T-helper 17 cell (primary cell): ENCODE measurements at places on chromosomes 5 and 9.

GRCh38 chr9:127612939-127613582 is 984 bp downstream of the STXBP1 start:
- peak; percentile 30 for DNase-seq

DNA sequence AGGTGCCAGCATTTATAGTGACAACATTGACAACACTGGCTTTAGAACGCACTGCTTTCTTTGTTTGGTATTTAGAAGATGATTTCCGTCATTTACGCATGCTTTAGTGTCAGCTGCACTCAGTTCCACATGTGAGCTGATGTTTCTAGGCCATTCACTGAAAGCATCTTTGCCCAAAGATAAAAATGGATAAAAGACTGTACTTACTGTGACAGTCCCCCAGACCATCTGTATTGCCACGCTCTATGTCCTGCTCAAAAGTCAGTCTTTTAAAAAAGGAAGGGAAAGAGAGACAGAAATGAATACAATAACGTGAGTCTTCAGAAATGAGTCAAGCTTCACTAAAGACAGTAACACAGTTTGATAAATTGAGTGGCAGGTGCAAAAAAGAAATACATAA is 99.3 kb downstream of the SEMA6A start:
- DNase-seq: no peak

GRCh38 chr9:108691614-108692013 is 164.2 kb downstream of the ACTL7B start:
- DNase-seq: no peak

DNA sequence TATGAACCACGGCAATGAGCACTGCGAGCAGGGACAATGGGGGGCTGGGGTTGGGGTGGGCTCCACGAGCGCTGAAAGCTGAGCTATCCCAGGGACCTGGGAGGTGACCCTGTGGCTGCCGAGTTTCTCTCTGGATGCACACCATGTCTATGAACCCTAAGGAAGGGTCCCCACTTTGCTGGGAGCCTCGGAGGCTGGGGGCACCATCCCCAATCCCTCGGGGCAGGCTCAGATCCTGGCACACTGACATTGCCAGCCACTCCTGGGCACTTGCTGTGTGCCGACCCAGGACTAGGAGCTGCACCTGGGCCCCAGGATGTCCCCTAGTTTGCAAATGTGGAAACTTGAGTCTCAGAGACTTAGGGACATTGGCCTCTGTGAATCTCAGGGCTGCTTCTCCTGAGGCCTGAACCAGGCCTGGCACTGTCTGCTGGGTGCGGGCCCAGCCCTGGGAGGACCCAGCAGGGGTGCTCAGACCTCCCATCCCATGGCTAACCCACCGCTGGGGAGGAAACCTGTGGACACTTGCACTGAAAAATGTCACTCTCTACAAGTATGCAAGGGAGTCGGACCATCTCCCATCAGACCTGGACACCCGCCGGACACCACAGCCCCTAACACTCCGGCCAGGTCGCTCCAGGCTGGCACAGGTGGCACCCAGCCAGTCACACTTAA is 13.0 kb upstream of the CAMSAP1 start:
- DNase-seq: no peak

- DNase-seq: no peak
Measured at GRCh38 chr9:133915534-133916158, 76.5 kb downstream of the VAV2 start.

- no peak for DNase-seq
Measured at GRCh38 chr9:14311171-14311949, 2.6 kb downstream of the NFIB start.

- DNase-seq: no peak
Measured at GRCh38 chr5:75281716-75282465, 45.2 kb upstream of the ANKRD31 start.

- no peak for DNase-seq
Measured at GRCh38 chr5:148290271-148291195, 21.7 kb upstream of the SPINK7 start.

DNA sequence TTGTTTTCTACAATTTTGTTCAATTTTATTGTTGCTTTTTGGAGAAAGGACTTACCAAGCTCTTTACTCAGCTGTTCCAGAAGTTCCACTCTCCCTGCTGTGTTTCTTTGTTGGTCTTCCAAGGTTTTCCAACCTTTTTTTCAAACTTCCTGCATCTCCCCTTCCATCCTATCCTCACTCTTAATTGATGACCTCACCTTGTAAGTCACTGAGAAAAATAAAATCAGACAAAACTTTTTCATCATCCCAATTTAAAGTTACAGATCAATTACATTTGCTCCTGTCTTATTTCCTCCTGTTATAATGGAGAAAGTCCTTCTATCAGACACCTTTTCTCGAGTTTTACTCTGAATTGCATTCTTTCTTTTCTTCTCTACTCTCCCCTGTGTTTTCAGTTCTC is 121.1 kb downstream of the DMXL1 start:
- DNase-seq: no peak

DNA sequence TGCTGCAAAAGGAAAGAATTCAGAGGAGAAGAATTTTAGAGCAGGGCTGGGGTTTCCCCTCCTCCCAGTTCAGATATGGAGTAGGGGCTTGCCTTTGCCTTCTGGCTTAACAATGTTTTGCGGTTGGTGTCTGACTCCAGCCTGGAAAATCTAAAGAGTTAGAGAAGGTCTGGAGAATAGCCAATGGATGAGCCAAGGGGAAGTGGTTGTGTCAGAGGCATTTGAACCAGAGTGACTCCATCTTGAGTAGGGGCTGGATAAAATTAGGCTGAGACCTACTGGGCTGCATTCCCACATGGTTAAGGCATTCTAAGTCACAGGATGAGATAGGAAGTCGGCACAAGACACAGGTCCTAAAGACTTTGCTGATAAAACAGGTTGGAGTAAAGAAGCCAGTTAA is 133.7 kb downstream of the DIRAS2 start:
- no peak for DNase-seq

GRCh38 chr9:13963005-13963653 is 350.8 kb downstream of the NFIB start:
- DNase-seq: no peak

- DNase-seq: no peak
Measured at GRCh38 chr5:135382981-135383380, 16.1 kb downstream of the MACROH2A1 start.

DNA sequence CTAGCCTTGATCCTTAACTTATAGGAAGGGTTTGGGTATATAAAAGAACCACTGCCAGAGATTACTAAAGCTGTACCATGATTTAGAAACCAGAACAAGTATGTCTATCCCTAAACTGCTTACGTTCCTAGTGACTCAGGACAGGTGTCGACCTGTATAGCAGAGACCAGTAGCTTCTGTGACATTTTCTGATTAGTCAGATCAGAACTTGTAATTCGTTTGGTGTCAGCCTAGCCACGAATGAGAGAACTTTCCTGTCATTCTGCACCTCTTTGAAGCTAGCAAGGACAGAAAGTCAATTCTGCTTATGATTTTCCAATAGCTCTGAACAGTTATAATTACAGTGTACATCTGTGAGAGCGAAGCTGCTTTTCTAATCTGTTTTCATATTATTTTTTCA is 39.5 kb downstream of the PRKACG start:
- no peak for DNase-seq

DNA sequence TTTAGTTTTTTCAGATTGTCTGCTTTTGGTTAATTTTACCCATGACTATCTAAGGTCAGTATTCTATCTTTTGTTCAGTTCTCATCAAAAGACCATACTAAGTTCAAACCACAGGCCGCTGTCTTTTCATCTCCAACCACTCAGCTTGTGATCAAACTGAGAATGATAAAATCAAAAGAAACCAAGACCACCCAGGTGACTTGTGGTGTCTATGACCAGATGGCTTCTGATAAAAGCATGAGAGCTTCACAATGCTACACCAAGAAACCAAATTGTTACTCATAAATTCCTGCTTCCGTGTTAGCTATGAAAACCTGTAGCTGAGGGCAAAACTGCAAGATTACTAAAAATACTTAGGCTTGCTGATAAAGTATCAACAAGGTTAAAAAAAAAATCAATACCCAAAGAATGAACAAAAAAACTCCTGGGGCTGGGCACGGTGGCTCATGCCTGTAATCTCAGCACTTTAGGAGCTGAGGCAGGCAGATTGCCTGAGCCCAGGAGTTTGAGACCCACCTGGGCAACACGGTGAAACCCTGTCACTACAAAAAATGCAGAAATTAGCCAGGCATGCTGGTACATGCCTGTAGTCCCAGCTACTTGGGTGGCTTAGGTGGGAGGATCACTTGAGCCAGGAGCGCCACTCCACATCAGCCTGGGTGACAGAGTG is 25.8 kb upstream of the GPX8 start:
- no peak for DNase-seq

GRCh38 chr5:157802736-157803135 is 56.2 kb downstream of the CLINT1 start:
- no peak for DNase-seq

DNA sequence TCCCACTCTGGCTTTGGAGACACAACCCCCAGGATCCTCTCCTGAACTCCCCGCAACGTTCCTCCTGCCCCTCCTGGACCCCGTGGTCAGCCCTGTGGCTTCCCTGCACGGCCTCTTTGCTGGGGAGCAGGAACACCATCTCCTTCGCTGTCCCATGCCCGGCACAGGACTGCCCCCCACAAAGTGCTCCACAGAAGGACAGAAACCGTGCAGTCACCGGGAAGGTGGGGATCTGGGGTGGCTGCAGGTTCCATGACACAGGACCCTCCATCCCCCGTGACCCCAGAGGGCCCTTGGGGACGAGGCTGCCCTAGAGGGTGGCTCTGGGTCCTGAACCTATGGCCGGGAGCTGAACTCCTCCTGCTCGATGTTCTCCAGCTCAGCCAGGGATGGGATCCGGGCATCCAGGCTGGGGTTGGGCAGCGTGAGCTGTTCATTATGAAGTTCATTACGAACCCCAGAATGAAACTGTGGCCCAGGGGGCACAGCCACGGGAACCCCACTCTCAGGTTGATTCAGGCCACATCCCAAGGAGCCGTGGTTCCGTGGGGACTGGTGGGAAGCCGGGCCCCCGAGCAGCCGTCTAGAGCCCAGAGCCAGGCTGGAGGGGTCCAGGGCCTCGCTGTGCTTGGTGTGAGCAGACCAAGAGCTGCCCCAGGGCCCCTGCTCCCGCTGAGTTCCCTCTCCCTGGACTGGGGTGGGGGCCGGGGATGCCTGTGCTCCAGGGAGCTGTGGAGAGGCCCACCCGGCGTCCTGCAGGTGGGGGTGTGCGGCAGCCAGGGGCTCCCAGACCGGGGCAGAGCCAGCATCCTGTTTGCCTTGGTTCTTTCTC is 684 bp upstream of the SLC6A19 start:
- no peak for DNase-seq

- DNase-seq: no peak
Measured at GRCh38 chr5:117893211-117893610, 1095.1 kb downstream of the DTWD2 start.

DNA sequence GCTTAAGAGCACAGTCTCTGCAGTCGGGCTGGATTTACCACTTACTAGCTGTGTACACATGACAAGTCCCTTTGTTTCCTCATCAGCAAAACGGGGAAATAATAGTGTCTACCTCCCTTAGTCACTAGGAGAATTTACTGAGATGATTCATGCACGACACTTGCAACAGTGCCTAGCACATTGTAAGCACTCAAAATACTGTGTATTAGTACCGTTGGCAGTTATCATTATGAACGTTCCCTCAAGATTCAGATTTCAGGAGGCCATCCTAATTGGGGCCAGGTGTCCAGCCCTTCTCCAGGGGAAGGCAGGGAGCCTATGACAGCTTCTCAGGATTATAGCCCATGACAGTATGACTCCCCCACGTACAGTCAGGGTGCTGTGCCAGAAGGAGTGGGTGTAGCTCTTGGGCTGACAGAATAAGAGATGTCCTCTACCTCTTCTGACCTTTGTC is 164.3 kb downstream of the DOCK2 start:
- DNase-seq: no peak

DNA sequence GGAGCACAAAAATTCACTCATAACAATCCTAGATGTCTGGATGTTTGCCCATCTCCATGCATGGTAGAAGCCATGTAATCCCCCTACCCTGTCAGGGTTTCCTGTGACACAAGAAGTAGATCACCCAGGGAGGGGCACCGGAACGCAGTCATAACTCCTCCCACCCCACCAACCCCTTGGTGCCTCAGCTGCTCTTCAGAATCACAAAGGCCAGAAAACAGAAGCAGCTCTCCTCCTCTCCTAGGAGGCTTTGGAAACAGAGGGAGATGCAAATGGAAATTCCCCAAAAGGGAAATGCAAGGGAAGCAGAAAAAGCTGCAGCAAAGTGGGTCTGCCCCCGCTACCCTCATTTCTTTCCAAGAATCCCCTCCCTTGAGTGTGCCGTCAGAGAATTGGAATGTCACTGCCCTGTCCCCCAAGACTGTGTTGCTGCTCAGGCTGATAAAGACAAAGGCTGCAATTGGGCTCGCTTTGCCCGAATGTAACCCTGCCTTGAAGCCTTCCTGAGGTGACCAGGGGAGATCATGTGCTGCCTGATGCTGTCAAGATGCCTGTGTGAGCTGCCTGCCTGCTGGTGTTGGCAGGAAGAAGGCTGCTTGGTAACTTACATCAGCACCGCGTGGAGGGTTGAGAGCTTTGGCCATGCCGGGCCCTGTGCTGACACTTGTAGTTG is 65.5 kb upstream of the ABCA1 start:
- DNase-seq: peak; percentile 10

DNA sequence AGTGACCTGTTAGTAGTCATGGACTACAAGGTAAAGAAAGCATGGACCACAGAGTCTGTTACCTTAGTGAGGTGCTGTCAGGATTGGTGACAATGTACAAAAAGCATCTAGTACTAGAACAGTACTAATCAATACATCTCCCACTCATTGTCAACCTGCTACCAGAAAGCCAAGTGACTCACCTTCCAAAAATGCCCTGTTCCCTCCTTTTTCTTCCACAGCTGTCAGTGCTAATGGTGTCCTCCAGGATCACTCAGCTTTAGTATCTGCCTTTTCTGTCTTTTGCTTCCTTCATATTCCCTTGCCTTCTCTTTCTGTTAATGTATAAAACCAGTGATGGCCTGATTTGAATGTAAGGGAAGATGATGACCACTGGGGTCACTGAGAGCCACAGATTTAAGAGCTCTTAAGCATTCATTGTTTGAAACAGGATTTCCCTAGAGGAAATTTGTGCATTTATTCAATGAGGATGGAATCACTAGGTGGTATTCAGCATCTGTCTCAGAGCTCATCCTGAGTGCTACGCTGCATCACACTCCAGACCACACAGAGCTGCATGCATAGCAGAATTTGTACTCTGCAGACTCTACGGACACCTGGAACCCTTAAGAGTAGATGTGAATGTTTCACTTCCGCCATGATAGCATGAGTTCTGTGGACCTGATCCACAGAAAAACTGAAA is 71.0 kb downstream of the SV2C start:
- no peak for DNase-seq

DNA sequence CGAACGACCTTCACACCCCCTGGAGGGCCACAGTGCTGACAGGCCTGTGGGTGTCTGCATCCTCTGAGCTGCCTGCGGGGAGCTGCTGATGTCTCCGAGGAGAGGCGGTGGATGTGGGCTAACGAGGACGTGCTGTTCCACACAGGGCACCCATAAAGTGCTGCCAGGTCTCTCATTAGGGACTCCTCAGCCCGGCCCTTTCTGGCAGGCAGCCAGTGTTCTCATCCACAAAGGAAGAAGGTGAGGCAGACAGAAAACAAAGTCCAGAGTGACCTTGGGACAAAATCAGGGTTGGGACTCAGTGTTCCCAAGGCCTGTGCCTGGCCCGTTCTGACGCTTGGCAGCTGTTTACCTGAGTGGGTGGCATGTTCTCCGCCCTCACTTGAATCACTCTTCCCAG is 29.3 kb downstream of the CARTPT start:
- DNase-seq: no peak
